ENCODE measurements at places on chromosomes 4 and X.

DNA sequence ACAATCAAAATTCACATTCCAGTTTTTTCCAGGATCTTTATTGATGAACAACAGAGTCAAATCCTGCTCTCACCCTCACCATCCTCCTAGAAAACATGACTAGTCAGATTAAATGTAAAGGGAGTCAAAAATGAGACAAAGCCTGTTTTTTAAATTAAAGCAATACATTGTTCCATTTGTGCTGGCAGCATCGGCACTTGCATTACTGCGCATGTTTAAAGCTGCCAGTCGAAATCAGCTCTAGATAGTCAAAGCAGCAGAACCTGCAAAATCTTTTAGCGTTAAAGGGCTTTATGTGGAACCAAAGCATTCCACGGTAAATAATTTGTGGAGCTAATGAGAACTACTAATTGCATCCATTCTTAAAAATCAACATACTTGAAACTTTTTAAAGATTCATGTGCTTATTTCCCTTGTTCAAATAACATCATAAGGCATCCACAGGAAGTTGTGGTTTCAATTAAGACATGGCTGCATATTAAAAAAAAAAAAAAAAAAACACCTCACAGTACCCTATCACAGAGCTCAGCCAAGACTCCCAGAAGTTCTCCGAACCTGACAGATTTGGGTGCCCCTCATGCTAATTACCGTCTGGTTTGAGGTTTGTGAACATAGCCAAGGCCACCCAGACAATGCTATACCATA lies 82.2 kb downstream of the SH3KBP1 start:
- peaks cover 47% of the 10 kb centered on the region for H3K4me1 ChIP-seq
- no peak for DNase-seq
- H3K27me3 ChIP-seq, result no peaks in the 10 kb centered on the region
- peak overlapping the region; percentile 68 for H3K4me3 ChIP-seq

DNA sequence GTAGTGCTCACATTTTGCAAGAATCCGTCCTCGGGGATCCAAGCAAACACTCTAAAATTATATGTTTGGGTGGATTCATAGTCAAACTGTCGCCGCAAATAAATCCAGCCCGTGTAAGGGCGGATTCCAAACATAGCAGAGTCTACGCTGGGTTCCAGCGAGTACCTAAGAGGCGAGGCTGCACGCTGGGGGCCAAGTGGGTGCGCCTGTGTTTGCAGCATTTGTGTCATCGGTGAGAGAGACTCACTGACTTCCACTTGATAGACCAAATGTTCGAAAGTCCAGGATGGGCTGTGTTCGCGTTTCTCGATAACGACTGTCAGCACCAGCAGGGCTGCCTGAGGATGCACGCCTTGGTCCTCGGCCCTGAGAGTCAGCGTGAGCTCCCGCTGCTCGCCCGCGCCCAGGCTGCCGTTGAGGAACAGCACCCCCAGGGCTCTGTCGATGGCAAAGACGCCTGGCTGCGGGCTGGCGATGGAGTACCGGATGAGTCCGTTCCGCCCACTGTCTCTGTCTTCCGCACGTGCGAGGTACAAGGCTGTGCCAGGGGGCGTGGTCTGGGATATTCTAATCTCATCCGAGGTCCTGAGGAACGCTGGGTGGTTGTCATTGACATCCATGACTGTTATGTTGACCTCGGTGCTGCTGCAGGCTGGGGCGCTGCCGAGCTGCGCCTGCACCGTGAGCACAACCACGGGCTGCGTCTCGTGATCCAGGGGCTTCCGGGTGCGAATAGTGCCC lies 158.7 kb downstream of the DCHS2 start:
- peaks cover 16% of the 10 kb centered on the region for H3K4me1 ChIP-seq
- H3K27me3 ChIP-seq, result peaks cover 16% of the 10 kb centered on the region
- H3K4me3 ChIP-seq, result peak overlapping the region; percentile 89
- H3K36me3 ChIP-seq, result no peaks in the 10 kb centered on the region
- peak; percentile 37 for DNase-seq

GRCh38 chr4:95059663-95060062 lies 301.9 kb downstream of the BMPR1B start:
- no peak overlapping the region for H3K4me3 ChIP-seq
- no peak for DNase-seq
- no peaks in the 10 kb centered on the region for H3K4me1 ChIP-seq
- no peaks in the 10 kb centered on the region for H3K27me3 ChIP-seq
- H3K36me3 ChIP-seq, result no peaks in the 10 kb centered on the region
- H3K27ac ChIP-seq, result no peak overlapping the region

DNA sequence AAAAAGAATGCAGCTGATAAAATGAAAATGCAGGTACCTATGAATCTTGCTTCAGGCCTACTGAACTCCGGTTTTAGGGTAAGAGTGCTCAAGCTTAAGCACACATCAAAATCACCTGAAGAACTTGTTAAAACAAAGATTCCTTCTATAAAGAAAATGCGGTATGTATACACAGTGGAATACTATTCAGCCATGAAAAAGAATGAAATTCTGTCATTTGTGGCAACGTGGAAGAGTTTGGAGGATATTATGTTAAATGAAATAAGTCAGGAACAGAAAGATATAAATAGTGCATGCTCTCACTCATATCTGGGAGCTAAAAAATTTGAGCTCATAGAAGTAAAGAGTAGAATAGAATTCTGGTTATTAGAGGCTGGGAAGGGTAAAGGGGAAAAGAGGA lies 14.0 kb upstream of the CHM start:
- no peaks in the 10 kb centered on the region for H3K36me3 ChIP-seq
- peaks cover 7% of the 10 kb centered on the region for H3K27me3 ChIP-seq
- no peak overlapping the region for H3K27ac ChIP-seq
- DNase-seq, result no peak

DNA sequence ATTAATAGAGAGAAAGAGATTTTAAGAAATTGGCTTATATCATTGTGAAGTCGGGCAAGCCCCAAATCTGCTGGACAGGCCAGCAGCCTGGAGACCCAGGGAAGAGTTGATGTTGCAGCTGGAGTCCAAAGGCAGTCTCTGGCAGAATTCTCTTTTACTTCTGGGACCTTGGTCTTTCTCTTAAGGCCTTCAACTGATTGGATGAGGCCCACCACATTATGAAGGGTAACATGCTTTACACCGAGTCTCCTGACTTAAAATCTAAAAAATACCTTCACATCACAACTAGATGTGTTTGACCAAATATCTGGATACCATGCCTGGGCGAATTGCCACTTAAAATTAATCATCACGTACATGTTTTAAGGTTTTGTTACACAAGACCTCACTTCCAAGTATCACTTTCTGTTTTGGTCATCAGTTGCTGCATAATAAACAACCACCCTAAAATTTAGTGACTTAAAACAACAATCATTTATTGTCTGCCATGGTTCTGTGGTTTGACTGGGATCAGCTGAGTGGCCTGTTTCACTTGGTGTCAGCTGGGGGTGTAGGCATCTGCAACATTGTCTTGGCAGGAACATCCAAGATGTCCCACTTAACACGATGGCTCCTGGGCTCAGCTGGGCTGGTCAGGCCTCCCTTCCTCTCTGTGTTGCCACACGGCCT lies 3.4 kb downstream of the CD38 start:
- no peak overlapping the region for H3K4me3 ChIP-seq
- peaks cover 85% of the 10 kb centered on the region for H3K4me1 ChIP-seq
- no peaks in the 10 kb centered on the region for H3K27me3 ChIP-seq
- no peak overlapping the region for H3K27ac ChIP-seq
- DNase-seq, result no peak
- H3K36me3 ChIP-seq, result peaks cover 2% of the 10 kb centered on the region

- no peaks in the 10 kb centered on the region for H3K36me3 ChIP-seq
- H3K27me3 ChIP-seq, result peaks cover 8% of the 10 kb centered on the region
- H3K4me3 ChIP-seq, result no peak overlapping the region
- no peaks in the 10 kb centered on the region for H3K4me1 ChIP-seq
- H3K27ac ChIP-seq, result no peak overlapping the region
Observed at GRCh38 chr4:11769434-11769833, 340.7 kb upstream of the HS3ST1 start.

- H3K4me1 ChIP-seq, result peaks cover 3% of the 10 kb centered on the region
- no peak overlapping the region for H3K27ac ChIP-seq
- DNase-seq, result no peak
- H3K27me3 ChIP-seq, result no peaks in the 10 kb centered on the region
Observed at GRCh38 chr4:3223346-3223745, 25.6 kb upstream of the MSANTD1 start.

DNA sequence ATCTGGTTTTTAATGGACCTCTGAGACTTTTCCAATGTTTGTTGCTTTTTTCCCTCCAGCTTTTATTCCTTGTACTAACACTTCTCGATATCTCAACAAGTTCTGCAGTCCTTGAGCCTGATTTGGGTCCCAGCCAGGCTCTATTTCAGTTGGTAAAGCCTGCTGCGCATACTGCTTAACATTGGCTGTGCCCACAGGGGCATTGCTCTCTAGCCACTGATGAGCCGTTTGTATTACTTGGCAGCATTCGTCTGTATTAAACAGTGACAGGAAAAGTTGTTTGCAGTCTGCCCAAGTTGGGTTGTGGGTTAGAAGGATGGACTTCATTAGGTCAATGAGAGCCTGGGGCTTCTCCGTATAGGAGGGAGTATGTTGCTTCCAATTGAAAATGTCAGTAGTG lies 59.6 kb upstream of the XAGE1B start:
- H3K4me3 ChIP-seq, result no peak overlapping the region
- no peaks in the 10 kb centered on the region for H3K36me3 ChIP-seq
- H3K27me3 ChIP-seq, result peaks cover 2% of the 10 kb centered on the region
- no peak for DNase-seq
- peaks cover 2% of the 10 kb centered on the region for H3K4me1 ChIP-seq

DNA sequence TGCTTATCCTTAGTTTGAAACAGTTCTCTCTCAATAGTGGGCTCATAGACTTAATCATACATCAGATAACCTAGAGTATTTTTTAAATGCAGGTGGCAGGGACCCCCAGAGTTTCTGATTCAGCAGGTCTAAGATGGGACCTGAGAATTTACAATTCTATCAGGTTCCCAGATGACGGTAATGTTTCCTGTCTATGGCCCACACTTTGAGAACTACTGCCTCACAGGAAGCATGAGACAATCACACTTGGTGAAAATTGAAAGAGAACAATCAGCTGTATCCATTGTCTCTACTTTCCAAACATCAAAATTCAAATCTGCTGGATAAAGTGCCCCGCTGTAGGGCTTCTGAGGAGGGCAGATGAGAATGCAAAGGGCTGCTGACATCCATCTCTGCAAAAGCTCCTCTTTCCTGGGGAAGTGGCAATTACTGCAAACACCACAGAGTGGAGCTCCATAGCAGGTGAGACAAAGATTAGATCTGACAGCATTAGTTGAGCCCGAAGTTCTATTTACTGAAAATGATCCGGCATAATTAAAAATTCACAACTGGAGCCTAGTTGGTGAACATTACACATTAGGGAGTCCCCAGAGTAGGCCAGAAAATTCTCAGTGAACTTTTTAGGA lies 187.8 kb upstream of the MBNL3 start:
- DNase-seq, result no peak
- H3K4me1 ChIP-seq, result no peaks in the 10 kb centered on the region
- H3K36me3 ChIP-seq, result peaks cover 7% of the 10 kb centered on the region

- H3K27me3 ChIP-seq, result no peaks in the 10 kb centered on the region
- no peak for DNase-seq
- H3K27ac ChIP-seq, result no peak overlapping the region
- H3K36me3 ChIP-seq, result peaks cover 18% of the 10 kb centered on the region
- peaks cover 35% of the 10 kb centered on the region for H3K4me1 ChIP-seq
- no peak overlapping the region for H3K4me3 ChIP-seq
Observed at GRCh38 chrX:41353985-41354384, 20.0 kb downstream of the DDX3X start.

DNA sequence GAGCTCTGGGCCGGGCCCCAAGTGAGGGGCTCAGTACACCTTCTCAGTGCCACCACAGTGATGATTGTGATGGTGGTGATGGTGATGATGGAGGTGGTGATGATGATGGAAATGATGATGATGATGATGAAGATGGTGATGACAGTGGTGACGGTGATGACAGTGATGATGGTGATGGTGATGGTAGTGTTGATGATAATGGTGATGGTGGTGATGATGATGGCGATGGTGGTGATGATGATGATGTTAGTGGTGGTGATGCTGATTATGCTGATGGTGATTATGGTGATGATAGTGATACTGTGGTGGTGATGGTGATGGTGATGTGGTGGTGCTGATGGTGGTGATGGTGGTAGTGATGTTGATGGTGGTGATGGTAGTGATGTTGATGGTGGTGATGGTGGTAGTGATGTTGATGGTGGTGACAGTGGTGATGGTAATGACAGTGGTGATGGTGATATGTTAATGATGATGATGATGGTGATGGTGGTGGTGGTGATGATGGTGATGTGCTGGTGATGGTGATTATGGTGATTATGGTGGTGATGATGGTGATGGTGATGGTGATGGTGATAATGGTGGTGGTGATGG lies 29.9 kb downstream of the HMX1 start:
- peaks cover 4% of the 10 kb centered on the region for H3K27me3 ChIP-seq
- no peak overlapping the region for H3K27ac ChIP-seq
- peaks cover 10% of the 10 kb centered on the region for H3K36me3 ChIP-seq
- H3K4me1 ChIP-seq, result no peaks in the 10 kb centered on the region

DNA sequence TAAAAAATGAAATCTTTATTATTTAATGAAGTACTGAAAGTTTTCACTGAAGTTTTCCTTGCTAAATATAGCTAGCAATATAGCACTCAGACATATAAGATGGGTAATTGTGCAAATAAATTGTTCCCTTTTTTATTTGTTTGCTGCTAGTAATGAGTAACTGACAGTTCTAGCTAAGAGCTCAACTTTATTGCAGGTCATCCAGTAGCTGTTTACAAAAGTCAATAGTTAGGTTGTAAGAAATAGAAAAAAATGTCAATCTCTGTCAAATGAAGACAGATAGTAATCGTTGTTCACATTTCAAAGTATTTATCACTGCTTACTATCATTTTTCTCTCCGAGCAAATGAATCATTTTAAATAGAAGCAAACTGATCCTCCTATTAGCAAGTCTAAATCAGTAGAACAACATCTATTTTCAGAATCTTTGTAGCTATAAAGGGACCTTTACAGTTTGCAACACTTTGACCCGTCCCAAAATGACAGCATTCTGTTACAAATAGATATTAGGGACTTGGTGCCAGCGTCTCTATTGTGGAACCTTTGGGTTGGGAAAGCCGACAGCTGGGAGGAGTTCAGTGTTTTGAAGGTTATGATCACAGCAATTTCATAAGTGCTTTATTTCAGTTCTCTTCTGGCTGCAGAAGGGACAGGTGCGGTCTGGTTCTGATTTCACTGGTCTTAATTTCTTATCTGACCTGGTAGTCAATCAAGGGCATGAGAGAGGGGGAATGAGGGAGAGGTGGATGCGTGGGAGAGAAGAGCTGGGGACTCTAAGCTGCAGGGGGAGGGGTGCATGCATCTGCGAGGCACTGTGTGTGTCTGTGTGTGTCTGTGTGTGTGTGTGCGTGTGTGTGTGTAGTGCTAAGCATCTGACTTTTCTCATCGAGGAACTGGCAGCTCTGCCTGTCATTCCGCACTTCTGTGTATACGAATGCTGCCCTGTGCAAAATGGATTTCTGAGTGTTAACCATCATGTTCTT lies 227.9 kb upstream of the PITX2 start:
- no peaks in the 10 kb centered on the region for H3K27me3 ChIP-seq
- H3K4me3 ChIP-seq, result no peak overlapping the region
- DNase-seq, result no peak

- H3K4me1 ChIP-seq, result peaks cover 6% of the 10 kb centered on the region
- H3K4me3 ChIP-seq, result peak overlapping the region; percentile 42
- H3K27ac ChIP-seq, result no peak overlapping the region
- H3K36me3 ChIP-seq, result peaks cover 10% of the 10 kb centered on the region
Observed at GRCh38 chrX:19515615-19516105, 352 bp upstream of the MAP3K15 start.
